ENCODE measurements at places on chromosomes 4 and X. TPM values are rescaled to one million over a fixed set of nuclear protein-coding genes. Genes with fewer than 3 reads are reported as not detected.
A peak's percentile ranks its signal among the peaks of the same experiment; 100 is the strongest.

Gene S100G
- total RNA-seq = not detected

DNA sequence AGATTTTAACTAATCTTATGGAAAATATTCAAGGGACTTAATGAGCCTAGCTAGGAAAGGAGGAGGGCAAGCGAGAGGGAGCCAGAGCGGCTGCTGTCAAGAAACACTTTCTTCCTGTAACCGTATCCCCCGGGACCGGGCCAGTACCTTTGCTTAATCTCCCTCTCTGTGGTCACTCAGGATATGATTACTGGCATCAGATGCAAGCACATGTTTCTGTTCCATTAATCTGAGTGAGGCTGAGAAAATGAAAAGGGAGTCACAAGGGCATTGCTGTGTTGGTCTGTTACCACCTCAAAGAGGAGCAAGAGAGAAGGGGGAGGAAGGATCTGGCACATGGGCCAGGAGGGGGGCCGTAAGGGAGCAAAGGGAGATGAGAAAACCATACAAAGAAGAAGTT, 356.7 kb upstream of the GATB start:
- H3K27ac ChIP-seq = no peak overlapping the region
- no peak for DNase-seq
- H3K4me1 ChIP-seq = peaks cover 11% of the 10 kb centered on the region
- no peaks in the 10 kb centered on the region for H3K36me3 ChIP-seq

DNA sequence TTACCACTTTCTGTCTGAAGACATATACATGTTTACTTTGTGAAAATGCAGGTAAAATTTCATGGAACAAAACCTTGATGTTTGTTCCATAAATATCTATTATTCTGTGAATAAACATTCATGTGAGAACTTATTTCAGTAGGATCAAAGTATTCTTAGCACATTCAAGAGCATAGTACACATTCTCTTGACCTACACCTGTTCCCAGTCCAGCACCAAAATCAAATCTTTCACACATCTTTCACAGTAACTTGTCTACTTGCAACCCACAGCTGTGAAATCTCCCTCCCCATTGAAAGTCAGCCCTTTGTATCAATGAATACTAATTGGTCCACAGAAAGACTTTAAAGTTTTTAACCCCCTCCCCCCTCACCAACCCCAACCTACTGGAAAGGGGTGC, 283.2 kb downstream of the GPC3 start:
- no peaks in the 10 kb centered on the region for H3K36me3 ChIP-seq
- H3K4me1 ChIP-seq = no peaks in the 10 kb centered on the region

DNA sequence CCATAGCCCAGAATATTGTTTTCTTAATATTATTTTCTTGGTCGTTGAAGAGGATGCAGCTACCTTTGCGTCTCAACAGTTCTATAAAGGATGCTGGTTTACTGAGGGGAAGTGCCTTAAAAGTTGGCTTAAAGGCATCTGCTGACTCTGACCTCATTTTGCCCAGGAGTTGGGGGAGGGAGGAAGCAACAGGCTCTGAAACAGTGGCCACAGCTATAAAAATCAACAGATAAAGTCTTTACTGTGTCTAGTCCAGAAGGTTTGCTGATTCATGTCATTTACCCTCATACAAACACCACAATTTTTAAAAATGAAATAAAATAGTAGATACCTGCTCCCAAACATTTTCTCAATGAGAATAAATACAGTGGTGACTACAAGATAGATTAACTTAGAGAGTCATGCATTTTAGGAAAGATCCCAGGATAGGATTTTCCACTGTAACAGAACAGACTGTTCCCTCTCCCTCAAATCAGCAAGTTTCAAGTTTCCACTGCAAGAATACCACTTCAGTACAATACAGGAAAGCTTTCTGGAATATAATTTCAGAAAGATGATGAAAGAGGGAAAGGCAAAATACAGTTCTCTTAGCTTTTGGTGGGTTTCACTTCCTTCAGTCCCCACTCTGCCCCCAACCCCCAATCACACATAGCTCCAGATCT, 1.9 kb downstream of the PHKA1 start:
- H3K27ac ChIP-seq = no peak overlapping the region
- no peak overlapping the region for H3K4me3 ChIP-seq
- H3K27me3 ChIP-seq = no peaks in the 10 kb centered on the region
- peaks cover 10% of the 10 kb centered on the region for H3K4me1 ChIP-seq
- DNase-seq = peak; percentile 1

Gene SYP
- total RNA-seq = 0.46 TPM

DNA sequence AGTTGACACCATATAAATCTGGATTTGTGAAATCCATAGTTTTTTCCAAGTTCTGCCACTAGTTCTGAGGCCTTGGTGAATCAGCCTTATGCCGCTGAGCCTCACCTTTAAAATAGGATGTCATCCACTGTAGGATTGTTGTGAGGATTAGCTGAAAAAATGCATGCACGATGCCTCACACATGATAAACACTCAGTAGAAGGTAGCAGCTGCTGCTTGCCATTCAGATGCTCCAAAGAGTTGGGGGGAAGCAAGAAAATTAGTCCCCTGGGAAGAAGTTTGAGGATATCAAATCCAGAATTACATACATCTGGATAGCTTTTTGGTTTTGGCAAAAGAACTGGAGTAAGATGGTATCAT, 7.4 kb downstream of the MMAA start:
- H3K4me1 ChIP-seq = peaks cover 17% of the 10 kb centered on the region
- no peak overlapping the region for H3K4me3 ChIP-seq
- H3K36me3 ChIP-seq = no peaks in the 10 kb centered on the region
- no peak overlapping the region for H3K27ac ChIP-seq
- no peak for DNase-seq

DNA sequence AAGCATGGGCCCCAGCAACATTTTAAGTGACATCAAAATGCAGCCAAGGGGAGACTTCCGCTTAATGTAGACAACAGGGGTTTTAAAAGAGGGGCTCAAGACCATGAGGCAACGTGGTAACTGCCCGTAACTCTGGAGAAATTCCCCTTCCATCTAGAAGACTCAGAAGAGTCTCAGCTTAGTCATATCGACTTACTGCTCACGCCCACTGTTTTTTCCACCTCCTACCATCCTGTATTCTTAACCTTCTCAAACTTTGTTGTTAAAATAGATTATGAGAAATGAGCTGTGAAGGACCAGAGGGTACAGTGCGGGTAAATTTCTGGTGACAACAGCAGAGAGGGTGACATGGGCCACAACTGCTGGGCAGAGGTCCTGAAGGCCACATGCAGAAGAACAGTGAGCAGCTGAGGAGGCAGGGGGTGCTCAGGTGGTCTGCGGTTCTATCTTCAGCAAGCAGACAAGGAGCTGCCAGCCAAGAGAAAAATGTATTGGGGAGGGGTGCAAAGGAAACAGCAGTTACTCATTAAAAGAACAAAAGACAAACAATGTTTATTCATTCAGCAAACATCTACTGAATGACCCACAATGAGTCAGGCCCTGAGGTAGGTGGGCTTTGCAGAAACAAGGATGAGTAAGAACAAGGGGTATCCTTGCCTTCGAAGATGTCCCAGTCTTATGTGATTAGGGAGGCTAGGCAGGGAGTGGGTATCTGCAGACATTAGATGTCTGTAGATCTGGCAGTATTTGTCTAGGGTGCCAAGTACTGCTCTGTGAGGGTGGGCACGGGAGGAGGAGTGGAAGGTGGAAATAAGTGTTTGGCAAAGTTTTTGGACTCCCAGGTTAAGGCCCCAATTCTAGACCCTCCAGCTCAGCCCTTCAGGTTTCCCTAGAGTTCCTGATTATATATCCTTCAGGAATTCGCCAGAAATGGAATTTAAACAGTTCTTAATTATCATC, 175.3 kb downstream of the TSPAN5 start:
- no peak overlapping the region for H3K4me3 ChIP-seq
- H3K27me3 ChIP-seq = no peaks in the 10 kb centered on the region
- DNase-seq = peak; percentile 51
- H3K4me1 ChIP-seq = peaks cover 22% of the 10 kb centered on the region
- no peaks in the 10 kb centered on the region for H3K36me3 ChIP-seq
- peak overlapping the region; percentile 65 for H3K27ac ChIP-seq

- no peaks in the 10 kb centered on the region for H3K4me1 ChIP-seq
- DNase-seq = no peak
- no peak overlapping the region for H3K4me3 ChIP-seq
Measured at GRCh38 chrX:7889135-7889534, 38.1 kb downstream of the PNPLA4 start.

Gene NUDT10
- total RNA-seq = not detected

GRCh38 chr4:150390531-150390910, 191.4 kb upstream of the MAB21L2 start:
- no peaks in the 10 kb centered on the region for H3K4me1 ChIP-seq
- H3K4me3 ChIP-seq = no peak overlapping the region
- H3K27me3 ChIP-seq = no peaks in the 10 kb centered on the region
- DNase-seq = no peak

GRCh38 chrX:57119416-57119815, 1.9 kb downstream of the SPIN2B start:
- H3K27me3 ChIP-seq = no peaks in the 10 kb centered on the region
- DNase-seq = no peak
- H3K4me3 ChIP-seq = no peak overlapping the region
- H3K27ac ChIP-seq = no peak overlapping the region

Gene ZRSR2
- total RNA-seq = 9.4 TPM

DNA sequence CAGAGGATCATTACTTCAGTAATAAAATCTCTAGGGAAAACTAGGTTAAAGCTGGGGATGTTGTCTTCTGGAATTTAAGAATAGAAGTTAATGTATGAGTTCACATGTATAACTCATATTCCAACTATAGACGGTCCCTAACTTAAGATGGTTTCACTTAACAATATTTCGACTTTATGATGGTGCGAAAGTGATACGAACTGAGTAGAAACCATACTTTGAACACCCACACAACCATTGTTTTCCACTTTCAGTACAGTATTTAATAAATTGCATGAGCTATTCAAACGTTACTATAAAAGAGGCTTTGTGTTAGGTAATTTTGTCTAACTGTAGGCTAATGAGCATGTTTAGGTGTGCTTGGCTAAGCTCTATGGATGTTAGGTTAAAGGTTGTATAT, 38.7 kb downstream of the CCSER1 start:
- no peaks in the 10 kb centered on the region for H3K36me3 ChIP-seq
- DNase-seq = no peak
- no peaks in the 10 kb centered on the region for H3K27me3 ChIP-seq

DNA sequence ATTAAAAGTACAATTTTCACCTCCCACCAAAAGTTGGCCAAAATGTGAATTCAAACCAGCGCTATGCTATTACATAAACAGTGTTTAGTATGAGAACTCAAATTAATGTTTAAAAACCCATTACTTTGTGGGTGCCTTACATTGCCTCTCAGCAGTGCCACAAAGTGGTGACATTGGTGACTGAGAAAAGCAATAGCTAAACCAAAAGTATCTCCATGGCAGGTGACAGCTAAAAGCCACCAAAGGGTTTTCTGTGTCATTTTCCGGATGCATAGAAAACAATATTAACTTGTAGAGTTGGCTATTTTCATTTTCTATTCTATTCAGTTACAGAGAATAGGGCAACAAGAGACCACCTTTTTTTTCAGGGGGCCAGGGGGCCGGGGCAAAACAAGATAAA, 261.2 kb downstream of the MAPK10 start:
- no peaks in the 10 kb centered on the region for H3K36me3 ChIP-seq
- DNase-seq = no peak
- no peak overlapping the region for H3K27ac ChIP-seq
- no peaks in the 10 kb centered on the region for H3K4me1 ChIP-seq

Gene ASB5
- total RNA-seq = not detected

Gene MSX1
- total RNA-seq = 5.0 TPM

GRCh38 chrX:71636438-71637252, 18.3 kb upstream of the CXCR3 start:
- H3K36me3 ChIP-seq = no peaks in the 10 kb centered on the region
- DNase-seq = peak; percentile 53
- no peak overlapping the region for H3K4me3 ChIP-seq
- no peaks in the 10 kb centered on the region for H3K27me3 ChIP-seq

Gene INTS6L
- total RNA-seq = 7.5 TPM

GRCh38 chr4:103030791-103031190, 11.3 kb upstream of the SLC9B1 start:
- no peak overlapping the region for H3K27ac ChIP-seq
- no peak overlapping the region for H3K4me3 ChIP-seq
- DNase-seq = no peak
- no peaks in the 10 kb centered on the region for H3K36me3 ChIP-seq

GRCh38 chr4:31923634-31924033, 1203.5 kb downstream of the PCDH7 start:
- H3K27me3 ChIP-seq = no peaks in the 10 kb centered on the region
- H3K4me1 ChIP-seq = no peaks in the 10 kb centered on the region
- no peaks in the 10 kb centered on the region for H3K36me3 ChIP-seq
- H3K27ac ChIP-seq = no peak overlapping the region
- H3K4me3 ChIP-seq = no peak overlapping the region

GRCh38 chr4:85180533-85180932, 214.0 kb upstream of the WDFY3 start:
- H3K36me3 ChIP-seq = no peaks in the 10 kb centered on the region
- H3K27ac ChIP-seq = no peak overlapping the region
- H3K4me3 ChIP-seq = no peak overlapping the region

Gene MAGEB17
- total RNA-seq = not detected

Gene FAM9C
- total RNA-seq = not detected

Gene EGFL6
- not detected for total RNA-seq

Gene WDR44
- total RNA-seq = 17.6 TPM

DNA sequence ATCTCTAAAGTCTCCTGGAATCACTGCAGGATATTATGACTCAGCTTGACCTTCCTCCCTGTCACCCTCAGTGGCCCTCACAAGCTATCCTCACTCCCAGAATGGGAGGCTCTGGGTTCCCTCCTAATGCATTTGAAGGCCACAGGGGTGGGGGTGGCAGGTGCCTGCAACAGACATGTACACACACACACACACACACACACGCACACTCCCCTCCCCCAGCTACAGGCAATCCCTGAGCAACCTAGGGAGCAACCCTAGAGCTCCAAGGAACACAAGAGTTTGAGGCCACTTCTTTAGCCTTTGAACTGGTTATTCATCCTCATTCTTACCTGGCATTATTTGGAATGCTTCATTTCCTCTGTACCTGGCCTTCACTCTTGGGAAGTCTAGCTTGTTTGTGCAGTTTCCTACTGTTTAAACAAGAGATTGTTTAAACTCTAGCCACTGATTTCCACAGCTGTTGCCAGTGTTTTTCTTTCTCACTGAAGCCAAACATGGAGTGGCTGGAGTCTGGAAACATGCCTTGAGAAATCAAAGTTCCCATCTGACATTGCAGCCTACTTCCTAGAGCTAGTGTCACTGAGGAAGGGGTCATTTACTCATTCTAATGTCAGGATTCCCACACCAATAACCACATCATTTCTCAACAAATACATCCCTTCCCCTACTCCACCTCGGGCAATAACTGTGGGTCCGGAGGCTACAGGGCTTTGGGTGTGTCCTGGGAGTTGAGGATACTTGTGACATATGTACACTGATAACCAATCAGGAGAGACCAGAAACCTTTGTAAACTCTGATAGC, 37.7 kb downstream of the MAOA start:
- no peak overlapping the region for H3K4me3 ChIP-seq
- H3K27me3 ChIP-seq = no peaks in the 10 kb centered on the region
- no peaks in the 10 kb centered on the region for H3K36me3 ChIP-seq
- peak; percentile 76 for DNase-seq
- H3K4me1 ChIP-seq = peaks cover 37% of the 10 kb centered on the region
